NCI-H524 (cell line): ENCODE measurements at places on chromosomes 12 and 14.

- no peak for DNase-seq
These were observed 88.3 kb downstream of the LRRK2 start for GRCh38 chr12:40312982-40313576.

GRCh38 chr12:11814374-11814773 is 164.9 kb downstream of the ETV6 start:
- no peak for DNase-seq

- no peak for DNase-seq
These were observed 74.4 kb downstream of the ANKS1B start for GRCh38 chr12:99910342-99910741.

DNA sequence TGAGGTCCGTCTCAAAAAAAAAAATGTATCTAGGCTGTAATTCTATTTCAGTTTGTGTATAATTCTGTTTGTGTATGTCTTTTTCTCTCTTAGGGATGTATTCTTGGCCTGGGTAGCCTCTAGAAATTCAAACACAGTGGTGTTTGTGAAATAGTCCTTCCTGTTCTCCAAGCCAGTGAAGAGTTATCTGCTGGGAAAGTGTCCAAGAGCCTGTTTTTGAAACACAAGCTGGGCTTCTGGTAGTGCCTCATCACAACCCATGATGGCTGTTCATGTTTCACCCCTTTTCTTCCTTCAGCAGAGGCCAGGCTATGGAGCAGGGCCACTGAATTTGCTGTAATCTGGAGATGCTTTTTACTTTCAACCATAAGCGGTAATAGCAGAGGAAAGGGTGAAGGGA is 14.7 kb downstream of the METTL3 start:
- no peak for DNase-seq

GRCh38 chr14:70289138-70289537 is 70.3 kb downstream of the COX16 start:
- no peak for DNase-seq

DNA sequence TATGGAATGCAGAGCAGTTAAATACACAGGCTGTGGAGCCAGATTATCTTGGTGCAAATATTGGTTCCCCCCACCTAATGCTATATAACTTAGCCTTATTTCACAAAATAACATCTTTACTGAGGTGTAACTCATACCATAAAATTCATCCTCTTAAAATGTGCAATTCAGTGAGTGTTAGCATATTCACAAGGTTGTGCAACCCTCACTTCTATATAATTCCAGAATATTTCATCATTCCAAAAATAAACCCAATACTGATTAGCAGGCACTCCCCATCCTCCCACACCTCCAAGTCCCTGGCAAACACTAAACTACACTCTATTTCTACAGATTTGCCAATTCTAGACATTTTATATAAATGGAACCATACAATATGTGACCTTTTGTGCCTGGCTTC is 116.3 kb upstream of the CNTN1 start:
- DNase-seq = no peak

DNA sequence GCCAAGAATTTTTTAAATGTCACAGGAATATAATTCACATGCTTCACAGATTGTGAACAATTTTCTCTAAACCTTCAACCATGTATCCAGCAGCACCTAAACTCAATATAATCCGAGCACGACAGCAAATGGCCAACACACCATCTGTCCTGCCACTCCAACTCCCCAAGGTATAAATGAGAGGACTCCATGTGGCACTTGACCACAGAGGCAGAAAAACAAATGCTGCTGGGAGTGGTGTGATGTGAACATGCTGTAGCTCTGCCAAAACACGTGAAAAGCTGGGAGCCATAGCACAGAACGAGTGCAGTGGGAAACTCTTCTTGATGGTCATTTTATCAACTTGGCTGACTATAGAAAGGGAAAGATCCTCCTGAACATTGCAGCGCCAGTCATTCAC is 70.9 kb downstream of the LLPH start:
- peak; percentile 86 for DNase-seq

DNA sequence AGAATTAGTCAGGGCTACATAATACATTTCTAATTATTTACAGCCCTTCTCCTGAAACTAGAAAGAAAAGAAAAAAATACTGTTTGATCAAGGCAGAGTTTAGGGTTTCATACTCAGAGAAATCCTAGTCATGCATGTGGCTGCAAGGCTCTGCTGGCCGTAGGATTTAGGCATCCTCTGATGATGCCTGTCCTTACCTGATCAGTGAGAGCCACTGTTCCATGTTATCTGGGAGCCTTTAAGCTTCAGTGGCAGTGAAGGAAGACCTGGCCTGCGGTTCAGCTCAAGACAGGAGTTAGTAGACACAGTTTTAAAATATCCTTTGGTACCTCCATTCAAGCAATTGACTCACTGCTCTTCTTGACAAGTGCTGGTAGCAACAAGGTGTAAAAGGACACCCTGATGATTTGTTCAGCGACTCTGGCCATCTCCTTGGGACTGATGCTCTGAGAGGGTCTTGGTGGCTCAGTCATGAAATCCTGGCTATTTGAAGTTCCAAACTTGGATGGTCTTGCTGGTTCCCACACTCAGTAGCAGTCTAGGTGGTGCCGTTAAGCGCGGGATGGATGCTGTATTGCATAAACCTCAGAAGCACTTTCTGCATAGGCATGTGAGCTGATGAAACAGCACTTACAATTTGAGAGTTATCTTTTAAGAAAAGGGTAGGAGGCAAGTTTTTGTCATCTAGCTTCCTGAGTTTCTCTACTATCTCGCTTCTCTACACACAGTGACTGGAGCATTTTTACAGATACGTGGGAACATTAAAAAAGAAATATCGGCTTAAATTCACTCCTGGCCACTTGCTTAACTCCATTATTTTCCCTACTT is 162.0 kb downstream of the SAMD4A start:
- no peak for DNase-seq

DNA sequence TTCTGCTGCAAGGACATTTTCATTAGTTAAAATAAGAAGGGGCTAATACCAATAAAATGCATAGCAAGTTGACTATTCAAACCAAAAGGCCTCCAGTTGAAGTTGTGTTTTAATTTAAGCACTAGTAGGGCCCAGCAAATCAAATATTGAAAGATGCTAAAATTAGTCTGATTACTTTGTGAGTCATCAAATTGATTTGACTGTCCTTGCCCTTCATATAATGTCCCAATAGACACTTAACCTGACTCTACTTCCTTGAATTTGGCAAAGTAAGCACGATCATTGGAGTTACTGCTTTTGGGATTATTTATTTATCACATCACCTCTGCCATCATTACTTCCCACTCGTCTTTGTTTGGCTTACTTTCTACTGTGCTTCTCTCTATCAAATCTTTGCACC is 798.5 kb downstream of the DIO2 start:
- no peak for DNase-seq

DNA sequence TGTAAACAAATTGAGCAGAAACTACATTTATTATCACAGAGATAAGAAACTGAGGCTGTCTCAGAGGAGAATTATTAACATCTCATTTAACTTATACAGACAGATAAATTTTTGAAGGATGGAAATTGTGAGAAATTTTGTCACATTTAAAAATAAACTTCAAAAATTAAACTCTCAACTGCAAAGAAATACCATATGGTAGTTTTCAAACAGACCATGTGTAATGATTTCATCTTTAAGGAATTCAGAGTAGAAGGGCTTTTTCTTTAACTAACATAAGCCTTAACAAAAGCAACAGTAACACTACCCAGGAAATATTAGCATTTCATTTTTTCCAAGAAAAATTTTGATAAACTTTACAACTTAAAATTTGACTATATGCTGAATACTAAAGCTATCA is 26.6 kb downstream of the NUP37 start:
- DNase-seq = no peak

- DNase-seq = no peak
These were observed 250.9 kb upstream of the FOXN3 start for GRCh38 chr14:89667983-89668382.

DNA sequence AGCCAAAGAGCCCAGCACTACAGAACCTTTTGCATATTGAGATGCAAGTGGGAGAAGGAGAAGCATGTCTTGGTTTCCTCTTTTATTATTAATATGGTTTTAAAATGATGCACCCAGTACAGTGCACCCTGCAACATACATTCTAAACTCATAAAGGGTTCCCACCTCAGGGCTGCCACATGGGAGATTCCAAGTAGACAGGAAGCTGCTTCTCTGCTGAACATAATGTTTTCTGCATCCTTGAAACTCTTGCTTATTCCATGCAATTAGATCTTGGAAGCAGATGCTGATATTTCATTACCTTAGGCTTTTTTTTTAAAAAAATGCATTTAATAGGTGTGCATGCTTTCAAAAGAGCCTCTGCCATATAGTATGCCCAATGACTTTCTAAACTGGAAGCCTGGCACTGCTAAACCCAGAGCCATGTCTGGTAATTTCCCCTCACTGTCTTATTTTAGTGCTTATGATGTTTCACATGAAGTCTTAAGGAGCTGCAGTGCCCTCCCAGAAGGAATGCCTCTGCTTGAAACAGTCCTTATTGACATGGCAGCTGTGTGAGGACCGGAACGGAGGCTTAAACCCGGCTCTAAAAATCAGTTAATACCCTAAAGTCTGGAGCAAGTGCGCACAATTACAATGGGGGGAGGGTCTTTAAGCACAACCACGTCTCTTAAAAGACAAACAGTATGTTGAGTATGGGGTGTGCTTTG is 2.0 kb upstream of the SIX1 start:
- DNase-seq = peak; percentile 92

DNA sequence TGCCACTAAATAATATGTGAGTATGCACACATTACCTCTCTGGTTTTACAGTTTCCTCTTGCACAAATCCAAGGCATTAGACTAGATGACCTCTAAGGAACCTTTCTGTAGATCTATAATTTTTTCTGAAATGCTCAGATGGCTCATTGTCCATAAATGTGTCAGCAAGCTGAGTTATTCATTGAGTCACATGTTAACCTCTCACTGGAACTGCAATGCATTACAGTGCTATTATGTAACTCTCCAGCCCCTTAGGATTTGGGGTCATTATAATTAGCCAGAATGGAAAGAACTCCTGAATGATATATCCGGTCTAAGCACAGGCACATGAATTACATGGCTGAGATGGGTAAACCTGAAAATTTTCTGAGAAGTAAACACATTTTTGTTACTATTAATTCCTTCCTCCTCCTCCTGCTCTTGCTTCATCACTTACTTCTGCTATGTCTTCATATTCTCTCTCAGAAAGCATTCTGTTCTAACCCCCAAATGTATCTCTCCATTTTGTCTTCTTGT is 20.3 kb upstream of the DRAM1 start:
- no peak for DNase-seq

DNA sequence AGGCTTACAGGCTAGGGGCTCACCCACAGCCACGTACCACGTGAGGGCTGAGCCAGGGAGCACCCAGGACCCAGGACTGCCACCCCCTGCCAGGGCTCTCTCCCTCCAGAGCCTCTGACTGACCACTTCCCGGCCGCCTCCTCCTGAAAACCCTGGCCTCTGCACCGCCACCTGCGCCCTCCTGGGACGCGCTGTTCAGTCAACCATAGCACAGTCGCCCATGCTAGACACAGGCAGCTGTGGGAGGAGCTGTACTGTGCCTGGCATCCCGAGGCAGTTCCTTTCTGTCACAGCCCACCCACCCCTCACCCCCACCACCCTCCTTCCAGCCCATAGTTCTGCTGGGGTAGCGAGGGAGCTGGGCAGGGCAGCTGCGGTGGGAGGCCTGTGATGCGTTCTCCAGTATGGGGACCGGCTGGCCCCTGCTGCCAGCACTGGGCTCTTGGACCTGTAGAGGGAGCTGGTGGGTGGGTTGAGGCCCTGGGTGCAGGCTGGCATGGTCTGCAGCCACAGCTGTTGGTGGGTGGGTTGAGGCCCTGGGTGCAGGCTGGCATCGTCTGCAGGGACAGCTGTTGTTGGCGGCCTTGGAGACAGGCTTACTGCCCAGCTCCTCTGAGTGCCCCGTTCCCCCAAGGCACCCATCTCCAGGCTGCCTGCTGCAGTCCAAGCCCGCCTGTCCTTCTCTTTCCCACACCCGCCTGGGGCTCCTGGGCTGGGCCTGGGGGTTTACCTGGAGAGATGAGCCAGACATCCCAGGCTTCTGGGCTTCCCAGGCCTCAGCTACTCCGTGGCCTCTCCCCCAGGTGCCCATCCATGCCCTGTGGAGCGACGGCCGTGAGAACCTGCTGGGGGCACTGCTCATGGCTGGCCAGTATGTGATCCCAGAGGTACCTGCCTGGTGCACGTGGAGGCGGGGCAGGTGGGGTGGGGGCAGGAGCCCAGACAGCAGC is 11.5 kb downstream of the ASPG start:
- peak; percentile 86 for DNase-seq

DNA sequence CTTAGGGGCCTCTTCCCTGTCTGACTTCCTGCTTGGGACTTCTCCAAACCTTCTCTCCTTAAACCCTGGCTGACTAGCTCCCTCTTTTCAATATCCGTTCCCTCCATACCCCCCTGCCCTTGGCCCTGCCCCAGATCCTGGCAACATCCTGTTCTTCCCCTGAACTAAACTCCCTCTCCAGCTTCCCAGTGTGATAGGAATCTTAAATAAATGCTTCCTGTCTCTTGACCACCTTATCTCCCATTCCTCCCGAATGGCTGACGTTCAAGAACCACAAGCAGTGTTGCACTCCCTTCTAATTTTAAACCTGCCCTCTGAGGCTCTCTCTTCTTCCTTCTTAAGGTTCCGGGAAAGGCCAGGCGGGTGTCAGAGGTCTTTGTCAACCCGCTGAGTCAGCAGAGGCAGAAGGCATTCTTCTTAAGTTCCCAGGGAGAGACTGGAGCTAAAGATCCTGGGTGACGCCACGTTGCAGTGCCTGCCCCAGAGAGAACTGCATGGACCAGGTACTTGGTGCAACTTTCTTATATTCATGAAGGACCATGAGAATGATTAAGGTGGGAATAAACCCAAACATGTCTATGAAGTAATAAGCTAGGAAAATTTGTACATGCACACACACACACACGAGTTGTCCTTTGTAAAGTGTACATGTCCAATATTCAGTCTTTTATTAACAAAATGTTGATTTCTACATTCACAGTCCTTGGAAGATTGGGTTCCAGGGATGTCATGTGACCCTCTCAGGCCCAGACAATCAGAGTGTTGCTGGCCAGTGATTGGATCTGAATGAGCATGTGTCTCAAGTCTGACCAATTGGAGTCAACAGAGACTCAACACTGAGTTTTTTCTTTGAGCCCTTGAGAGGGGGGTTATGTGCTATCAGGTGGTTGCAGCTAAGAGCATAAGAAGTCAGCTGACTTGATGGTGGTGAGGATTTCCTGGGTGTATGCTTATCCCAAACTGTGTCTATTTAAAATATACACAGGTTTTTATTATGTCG is 420.2 kb upstream of the TBX3 start:
- no peak for DNase-seq

DNA sequence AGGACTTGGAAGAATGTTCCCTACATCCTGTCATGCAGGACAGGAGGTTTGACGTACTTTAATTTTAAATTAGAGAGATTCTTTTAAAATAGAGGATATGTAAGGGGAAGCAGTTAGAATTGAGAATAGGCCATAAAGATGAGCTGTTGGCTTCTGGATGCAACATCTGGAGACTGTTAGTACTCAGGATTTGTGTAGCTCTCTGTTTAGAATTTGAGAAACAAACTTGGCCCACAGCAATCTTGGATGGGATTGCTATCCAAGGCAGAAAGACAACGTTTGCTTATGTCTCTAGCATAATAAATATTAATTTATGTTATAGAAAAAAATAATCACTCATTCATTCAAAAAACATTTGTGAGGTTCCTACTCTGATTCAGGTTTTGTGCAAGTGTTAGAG is 398.4 kb upstream of the NOVA1 start:
- no peak for DNase-seq

GRCh38 chr12:103085541-103085940 is 128.1 kb downstream of the ASCL1 start:
- no peak for DNase-seq

GRCh38 chr12:65465766-65466547 is 187.5 kb downstream of the MSRB3 start:
- no peak for DNase-seq

GRCh38 chr14:69089046-69089445 is 63.9 kb downstream of the DCAF5 start:
- DNase-seq = no peak
